Esophagus muscularis mucosa (tissue), 4 donors: ENCODE measurements at places on chromosomes 12 and 14. TPM values are rescaled to one million over a fixed set of nuclear protein-coding genes. Genes with fewer than 3 reads are reported as not detected.

DNA sequence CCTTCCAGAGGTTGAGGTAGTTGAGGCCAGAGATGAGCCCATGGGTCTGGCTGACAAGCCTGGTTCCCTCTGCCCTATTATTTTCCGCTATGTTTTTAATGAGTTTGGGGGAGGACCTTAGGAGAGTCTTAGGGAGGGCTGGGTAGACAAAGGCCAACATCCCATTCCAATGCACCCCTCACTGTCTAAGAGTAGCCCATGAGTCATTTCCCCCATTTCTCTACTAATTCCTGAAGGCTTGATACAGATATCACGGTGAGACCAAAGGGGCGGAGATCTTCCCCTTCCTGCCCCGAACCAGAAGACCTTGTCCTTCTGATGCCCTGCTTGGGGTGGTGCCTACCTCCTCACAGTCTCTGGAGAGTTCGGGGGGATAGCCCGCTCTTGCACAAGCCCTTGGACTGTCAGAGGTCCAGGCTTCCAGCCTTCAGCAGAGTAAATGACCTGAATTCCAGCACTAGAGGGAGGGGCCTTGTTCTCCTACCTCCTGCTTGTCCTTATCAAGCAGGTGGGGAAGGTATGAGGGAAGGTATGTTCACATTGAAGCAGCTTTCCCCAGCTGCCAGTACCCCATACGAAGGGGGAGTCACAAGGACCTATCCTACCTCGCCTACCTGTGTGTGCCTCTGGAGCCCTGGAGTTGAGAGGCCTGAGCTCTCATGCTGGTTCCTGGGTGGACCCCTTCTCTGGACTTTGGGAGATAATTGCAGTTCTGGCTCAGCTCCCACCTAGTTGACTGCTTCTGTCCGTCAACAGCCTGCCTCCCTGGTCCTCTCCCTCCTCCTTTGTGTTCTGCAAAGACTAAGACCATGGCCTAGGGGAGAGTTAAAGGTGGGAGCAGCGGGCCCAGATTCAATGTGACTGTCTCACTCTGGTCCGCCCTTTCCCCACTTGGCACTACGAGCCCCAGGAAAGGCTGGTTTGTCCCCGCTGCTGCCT is 3.7 kb downstream of the PSMB11 start:
- DNase-seq = no peak
- H3K4me1 ChIP-seq = peaks cover 9% of the 10 kb centered on the region
- no peak overlapping the region for H3K4me3 ChIP-seq
- H3K27me3 ChIP-seq = no peaks in the 10 kb centered on the region
- peak overlapping the region; percentile 8 for H3K27ac ChIP-seq

- no peaks in the 10 kb centered on the region for H3K27me3 ChIP-seq
- no peak overlapping the region for H3K4me3 ChIP-seq
- peak; percentile 2 for DNase-seq
- H3K27ac ChIP-seq = no peak overlapping the region
- H3K4me1 ChIP-seq = peaks cover 87% of the 10 kb centered on the region
Observed at GRCh38 chr12:42586268-42586667, 3.3 kb downstream of the PRICKLE1 start.

DNA sequence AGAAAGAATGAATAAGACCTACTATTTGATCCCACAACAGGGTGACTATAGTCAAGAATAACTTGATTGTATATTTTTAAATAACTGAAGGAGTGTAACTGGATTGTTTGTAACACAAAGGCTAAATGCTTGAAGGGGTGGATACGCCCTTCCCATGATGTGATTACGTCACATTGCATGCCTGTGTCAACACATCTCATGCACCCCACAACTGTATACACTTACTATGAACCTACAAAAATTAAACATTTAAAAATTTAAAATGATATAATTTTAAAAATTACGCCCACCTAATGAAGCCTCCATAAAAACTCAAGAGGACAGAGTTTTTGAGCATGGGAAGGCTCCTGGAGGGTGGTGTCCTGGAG is 94.5 kb downstream of the SCARB1 start:
- H3K4me3 ChIP-seq = no peak overlapping the region
- no peaks in the 10 kb centered on the region for H3K27me3 ChIP-seq
- peaks cover 37% of the 10 kb centered on the region for H3K4me1 ChIP-seq
- no peaks in the 10 kb centered on the region for H3K36me3 ChIP-seq
- H3K27ac ChIP-seq = no peak overlapping the region

GRCh38 chr14:25042362-25043299 is 7.3 kb downstream of the STXBP6 start:
- no peaks in the 10 kb centered on the region for H3K27me3 ChIP-seq
- no peak overlapping the region for H3K27ac ChIP-seq
- DNase-seq = no peak
- no peaks in the 10 kb centered on the region for H3K36me3 ChIP-seq
- H3K4me3 ChIP-seq = peak overlapping the region; percentile 18

- no peak for DNase-seq
- H3K4me1 ChIP-seq = no peaks in the 10 kb centered on the region
- H3K36me3 ChIP-seq = no peaks in the 10 kb centered on the region
- H3K27ac ChIP-seq = no peak overlapping the region
Observed at GRCh38 chr12:70508178-70508577, 129.1 kb downstream of the PTPRB start.

GRCh38 chr14:55721353-55721752 is 141.3 kb downstream of the KTN1 start:
- H3K27me3 ChIP-seq = no peaks in the 10 kb centered on the region
- no peak overlapping the region for H3K27ac ChIP-seq
- H3K4me1 ChIP-seq = no peaks in the 10 kb centered on the region

- no peaks in the 10 kb centered on the region for H3K36me3 ChIP-seq
- H3K27ac ChIP-seq = no peak overlapping the region
- DNase-seq = no peak
- H3K4me1 ChIP-seq = peaks cover 16% of the 10 kb centered on the region
- H3K27me3 ChIP-seq = peaks cover under 1% of the 10 kb centered on the region
- H3K4me3 ChIP-seq = no peak overlapping the region
Observed at GRCh38 chr12:132194056-132194455, 49.8 kb downstream of the NOC4L start.

DNA sequence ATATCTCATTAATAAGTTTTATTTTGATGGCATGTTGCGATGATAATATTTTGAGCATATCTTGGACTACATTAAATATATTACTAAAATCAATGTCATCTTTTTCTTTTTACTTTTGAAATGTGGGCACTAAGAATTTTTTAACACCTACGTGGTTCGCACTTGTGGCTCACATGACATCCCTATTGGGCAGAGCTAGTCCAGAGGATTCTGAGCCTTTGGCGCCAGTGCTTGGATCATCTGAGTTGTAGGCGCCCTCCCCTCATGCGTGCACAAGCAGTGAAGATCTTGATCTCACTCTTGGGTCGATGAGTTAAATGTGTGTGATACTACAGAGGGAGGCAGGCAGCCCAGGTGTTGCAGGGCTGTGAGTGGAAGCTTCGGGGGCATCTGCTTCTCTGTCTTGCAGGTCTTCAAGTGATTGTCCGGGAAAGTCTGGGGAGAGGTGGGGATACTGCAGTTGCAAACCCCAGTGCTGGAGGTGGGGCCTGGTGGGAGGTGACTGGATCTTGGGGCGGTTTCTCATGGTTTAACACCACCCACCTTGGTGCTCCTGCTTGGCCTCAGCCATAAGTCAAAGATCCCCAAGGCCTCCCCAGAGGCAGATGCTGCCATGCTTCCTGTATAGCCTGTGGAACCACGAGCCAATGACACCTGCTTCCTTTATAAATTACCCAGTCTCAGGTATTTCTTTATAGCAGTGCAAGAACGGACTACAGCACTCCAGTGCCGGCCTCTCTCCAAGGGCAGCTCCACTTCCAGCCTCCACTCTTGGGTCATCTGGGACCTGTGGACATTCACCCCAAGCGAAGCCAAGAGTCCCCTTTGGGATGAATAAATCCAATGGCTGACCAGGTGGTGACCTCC is 46.1 kb upstream of the PPP2R5C start:
- no peak overlapping the region for H3K27ac ChIP-seq
- H3K4me1 ChIP-seq = no peaks in the 10 kb centered on the region
- DNase-seq = peak; percentile 87
- H3K36me3 ChIP-seq = no peaks in the 10 kb centered on the region

DNA sequence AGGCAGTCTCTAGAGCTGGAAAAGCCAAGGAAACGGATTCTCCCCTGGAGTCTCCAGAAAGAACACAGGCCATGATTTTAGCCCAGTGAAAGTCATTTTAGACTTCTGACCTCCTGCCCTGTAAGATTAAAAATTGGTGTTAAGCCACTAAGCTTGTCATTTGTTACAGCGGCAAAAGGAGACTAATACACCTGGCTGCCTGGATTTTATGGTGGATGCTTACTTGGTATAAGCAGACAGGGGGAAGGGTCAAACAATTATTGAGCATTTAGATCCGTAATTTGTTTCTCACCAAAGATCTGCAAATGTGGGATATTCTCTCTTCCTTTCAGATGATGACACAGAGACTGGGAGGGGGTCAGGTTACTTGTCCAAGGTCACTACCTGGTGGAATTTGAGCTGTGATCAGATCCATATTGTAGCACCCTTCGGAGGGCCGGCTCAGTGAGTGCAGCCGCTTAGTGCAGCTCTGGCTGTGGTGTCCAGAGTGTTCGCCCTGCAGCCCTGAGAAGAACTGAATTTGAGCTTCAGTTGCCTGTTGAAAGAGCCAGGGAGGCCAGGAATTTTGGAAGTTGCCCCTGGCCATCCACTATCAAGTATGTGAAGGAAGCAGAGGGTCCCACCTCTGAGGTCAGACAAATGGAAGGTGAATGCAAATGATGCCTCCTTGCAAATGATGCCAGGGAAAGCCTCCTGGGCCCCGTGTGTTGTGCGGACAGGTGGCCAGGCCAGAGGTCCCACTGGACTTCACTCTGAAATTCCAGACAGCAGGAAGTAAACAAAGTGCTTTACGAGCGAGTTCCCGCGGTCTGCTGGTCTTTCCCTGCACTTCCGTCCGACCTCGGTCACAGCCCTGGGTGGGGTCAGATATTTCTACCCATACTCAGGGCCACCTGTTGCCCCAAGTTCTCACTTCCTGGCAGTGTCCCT is 15.1 kb downstream of the GLRX5 start:
- no peaks in the 10 kb centered on the region for H3K27me3 ChIP-seq
- H3K4me1 ChIP-seq = peaks cover 12% of the 10 kb centered on the region
- H3K4me3 ChIP-seq = no peak overlapping the region
- H3K36me3 ChIP-seq = peaks cover 3% of the 10 kb centered on the region
- no peak overlapping the region for H3K27ac ChIP-seq

DNA sequence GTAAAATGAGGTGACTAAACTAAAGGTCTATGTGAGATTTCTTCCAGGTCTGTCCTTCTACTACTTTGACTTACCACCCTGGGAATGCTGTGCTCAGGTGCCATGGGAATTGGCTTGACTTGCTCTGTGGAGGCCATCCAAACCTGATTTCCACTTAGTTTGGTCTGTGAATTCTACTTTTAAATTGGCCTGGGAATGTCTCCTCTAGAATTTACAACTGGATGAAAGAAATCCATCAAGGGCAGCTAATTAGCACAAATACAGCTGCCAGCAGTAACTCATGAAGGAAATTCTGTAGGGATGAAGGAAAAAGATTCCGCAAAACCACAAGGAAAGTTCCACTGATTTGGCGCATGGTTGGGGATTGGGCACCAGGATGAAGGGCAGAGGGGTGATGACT is 31.7 kb upstream of the FRMD6 start:
- H3K4me1 ChIP-seq = peaks cover 17% of the 10 kb centered on the region
- no peaks in the 10 kb centered on the region for H3K36me3 ChIP-seq
- no peak overlapping the region for H3K27ac ChIP-seq

DNA sequence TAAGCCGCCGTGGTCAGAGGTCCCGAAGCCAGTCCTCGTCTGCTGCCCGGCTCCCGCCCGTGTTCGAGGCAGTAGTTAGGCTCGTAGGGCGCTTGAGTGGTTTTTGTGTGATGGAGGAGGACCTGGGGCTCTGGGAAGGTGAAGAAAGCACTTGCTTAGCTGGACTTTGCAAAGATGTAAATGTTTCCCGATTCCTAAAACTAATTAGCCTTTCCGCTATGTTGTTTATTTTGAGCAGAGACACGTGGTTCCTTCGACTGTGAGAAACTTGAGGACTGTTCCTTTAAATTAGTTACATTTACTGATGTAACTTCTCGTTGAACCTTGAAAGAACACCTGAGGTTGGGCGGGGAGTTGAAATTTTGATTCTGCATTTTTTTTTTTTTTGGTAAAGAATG is 33.9 kb downstream of the MIA2 start:
- H3K4me1 ChIP-seq = peaks cover 37% of the 10 kb centered on the region
- no peak for DNase-seq
- no peaks in the 10 kb centered on the region for H3K27me3 ChIP-seq
- no peaks in the 10 kb centered on the region for H3K36me3 ChIP-seq

- no peak for DNase-seq
- H3K27me3 ChIP-seq = no peaks in the 10 kb centered on the region
- no peak overlapping the region for H3K4me3 ChIP-seq
- no peak overlapping the region for H3K27ac ChIP-seq
- H3K4me1 ChIP-seq = no peaks in the 10 kb centered on the region
Observed at GRCh38 chr12:40405419-40405818, 180.6 kb downstream of the LRRK2 start.

DNA sequence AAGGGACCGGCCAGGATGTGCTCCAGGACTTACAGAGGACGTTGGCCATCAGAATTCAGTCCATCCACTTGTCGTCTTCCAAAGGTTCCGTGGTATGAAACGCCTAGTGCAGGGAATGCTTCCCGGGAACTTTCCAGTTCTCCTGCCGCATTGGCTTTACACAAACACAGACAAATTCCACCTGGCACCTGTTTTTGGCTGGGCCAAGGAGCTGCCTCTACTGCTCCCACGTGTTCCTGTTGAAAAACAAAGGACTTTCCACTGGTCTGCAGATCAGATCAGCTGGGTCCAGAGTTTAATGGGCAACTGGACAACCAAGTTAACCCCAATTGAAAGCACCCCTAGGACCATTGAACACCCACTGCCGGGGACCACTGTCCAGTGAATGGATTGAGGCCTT is 28.0 kb upstream of the PWP1 start:
- no peak for DNase-seq
- no peaks in the 10 kb centered on the region for H3K4me1 ChIP-seq
- H3K4me3 ChIP-seq = no peak overlapping the region
- H3K36me3 ChIP-seq = no peaks in the 10 kb centered on the region

DNA sequence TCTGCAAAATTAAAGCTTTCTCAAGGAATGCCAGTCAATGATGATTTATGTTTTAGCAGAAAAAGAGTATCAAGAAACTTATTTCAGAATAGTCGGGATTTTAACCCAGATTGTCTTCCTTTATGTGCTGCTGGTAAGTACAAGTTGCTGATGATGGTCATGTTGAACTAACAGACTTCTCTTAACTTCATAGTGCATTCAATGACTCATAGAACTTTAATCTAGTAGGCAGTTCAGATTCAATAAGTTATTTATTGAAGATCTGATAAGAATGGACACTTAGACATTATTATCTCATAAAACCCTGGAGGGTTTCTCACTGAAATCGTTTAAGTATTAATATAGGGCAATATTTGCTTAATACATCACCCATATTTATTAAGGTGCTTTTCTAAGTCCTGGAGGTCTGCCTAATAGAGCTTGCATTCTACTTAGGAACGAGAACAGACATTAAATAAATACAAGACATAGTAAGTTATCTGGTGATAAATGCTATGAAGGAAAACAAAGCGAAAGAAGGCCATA is 33.8 kb downstream of the TOGARAM1 start:
- H3K27me3 ChIP-seq = no peaks in the 10 kb centered on the region
- peaks cover 12% of the 10 kb centered on the region for H3K36me3 ChIP-seq
- H3K27ac ChIP-seq = no peak overlapping the region
- H3K4me1 ChIP-seq = no peaks in the 10 kb centered on the region
- H3K4me3 ChIP-seq = no peak overlapping the region
- no peak for DNase-seq

GRCh38 chr14:88005050-88005481 is at the start of gene GPR65:
GPR65 (plus strand) TSS chr14:88005135; CDS start chr14:88010848, 5,713 bp downstream.
- peak within 1 kb of the TSS; percentile 2 for H3K4me3 ChIP-seq
- peak within 1 kb of the TSS; percentile 1 for H3K27ac ChIP-seq
- no peaks in the 10 kb centered on the region for H3K4me1 ChIP-seq
- no peaks in the 10 kb centered on the region for H3K36me3 ChIP-seq

SOAT2 gene
- total RNA-seq = not detected

NYNRIN gene
- 21.2 TPM for total RNA-seq

BTG1 gene
- 43.4 TPM for total RNA-seq

AQP2 gene
- total RNA-seq = not detected

SLC6A12 gene
- total RNA-seq = 0.34 TPM

POTEM gene
- total RNA-seq = not detected
